ENCODE measurements at places on chromosomes 4 and X.

DNA sequence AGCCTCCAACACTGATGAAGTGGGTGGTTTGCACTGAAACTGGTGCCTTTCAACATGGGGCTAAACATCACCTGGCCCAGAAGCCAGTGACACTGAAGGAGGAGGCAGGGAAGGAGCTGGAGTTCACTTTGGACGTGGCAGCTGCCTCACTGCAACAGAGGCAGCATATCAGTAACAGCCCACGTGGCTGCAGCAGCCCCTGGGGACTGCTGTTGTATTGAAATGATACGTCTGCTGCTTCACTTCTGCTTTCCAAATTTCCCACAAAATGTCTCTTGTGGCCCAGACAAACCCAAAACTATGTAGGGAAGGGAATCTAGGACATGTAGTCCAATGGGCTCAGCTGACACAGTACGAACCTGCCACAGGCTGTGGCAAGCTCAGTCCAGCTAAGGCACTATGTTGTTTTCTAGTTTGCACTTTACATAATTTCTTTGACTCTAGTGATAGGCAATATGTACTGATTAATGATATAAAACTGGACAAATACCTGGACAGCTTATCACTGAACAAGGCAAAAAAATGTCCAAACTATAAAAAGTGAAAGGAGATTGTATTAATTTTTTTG lies 84.7 kb upstream of the RAPGEF2 start:
- no peak for DNase-seq

DNA sequence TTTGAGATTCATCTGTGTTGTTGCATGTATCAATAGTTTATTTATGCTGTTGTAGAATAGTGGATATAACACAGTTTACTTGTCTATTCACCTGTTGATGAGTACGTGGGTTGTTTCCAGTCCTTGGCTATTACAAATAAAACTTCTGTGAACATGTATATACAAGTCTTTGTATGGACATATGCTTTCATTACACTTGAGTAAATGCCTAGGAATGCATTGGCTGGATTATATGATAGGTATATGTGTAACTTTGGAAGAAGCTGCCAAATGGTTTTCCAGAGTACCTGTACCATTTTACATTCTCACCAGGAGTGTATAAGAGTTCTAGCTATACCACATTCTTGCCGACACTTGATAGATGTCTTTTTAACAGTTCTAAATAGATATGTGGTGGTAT lies 16.5 kb downstream of the ART3 start:
- no peak for DNase-seq

DNA sequence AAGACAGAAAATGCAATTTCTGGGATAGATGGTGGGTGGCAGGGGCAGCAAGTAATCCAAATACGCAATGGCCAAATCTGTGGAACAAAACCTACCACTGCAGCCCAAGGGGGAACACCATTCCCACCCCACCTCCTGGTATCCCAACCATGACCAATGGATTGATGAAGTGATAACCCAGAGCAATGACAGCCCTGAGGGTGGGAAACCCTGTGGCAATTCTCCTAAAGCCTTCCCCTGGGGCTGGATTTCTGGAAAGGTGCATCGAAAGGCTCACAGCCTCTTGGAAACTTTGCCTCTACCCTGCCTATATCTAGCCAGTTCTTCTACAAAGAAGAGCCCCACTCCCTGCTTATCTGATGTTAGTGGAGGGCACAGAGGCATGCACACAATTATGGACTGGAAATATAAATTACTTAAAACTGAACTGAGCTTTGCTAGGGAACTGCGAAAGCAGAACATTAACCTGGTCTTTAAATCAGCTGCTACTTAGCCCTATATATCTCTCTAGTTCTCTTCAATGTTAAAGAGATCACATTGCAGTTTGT lies 59.9 kb upstream of the TXK start:
- no peak for DNase-seq

DNA sequence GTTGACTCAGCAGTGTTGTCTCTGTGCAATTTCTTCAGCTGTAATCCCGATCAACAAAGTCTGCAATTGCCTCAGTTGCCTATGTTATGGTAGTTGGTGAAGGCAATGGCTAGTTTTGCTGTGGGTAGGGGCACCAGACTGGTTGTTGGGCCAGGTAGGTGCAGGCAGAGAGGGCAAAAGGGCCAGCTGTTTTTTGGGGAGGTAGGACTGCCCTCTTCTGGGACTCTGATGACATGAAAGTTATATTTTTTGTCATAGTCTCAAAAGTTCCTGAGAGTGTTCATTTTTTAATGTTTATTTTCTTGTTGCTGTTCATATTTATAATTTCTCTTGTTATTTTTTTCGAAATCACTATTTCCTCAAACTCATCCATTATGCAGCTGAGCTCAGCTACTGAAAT lies 25.1 kb downstream of the DCAF12L2 start:
- no peak for DNase-seq

GRCh38 chrX:13693341-13693961 lies 4.5 kb downstream of the RAB9A start:
- DNase-seq = no peak

- no peak for DNase-seq
Observed at GRCh38 chr4:4533461-4534169, 8.2 kb downstream of the STX18 start.

- DNase-seq = no peak
Observed at GRCh38 chrX:137915466-137915865, 349.5 kb downstream of the ZIC3 start.

- no peak for DNase-seq
Observed at GRCh38 chr4:143202824-143203223, 18.1 kb downstream of the USP38 start.

GRCh38 chr4:105293360-105293759 lies 146.7 kb downstream of the TET2 start:
- no peak for DNase-seq

DNA sequence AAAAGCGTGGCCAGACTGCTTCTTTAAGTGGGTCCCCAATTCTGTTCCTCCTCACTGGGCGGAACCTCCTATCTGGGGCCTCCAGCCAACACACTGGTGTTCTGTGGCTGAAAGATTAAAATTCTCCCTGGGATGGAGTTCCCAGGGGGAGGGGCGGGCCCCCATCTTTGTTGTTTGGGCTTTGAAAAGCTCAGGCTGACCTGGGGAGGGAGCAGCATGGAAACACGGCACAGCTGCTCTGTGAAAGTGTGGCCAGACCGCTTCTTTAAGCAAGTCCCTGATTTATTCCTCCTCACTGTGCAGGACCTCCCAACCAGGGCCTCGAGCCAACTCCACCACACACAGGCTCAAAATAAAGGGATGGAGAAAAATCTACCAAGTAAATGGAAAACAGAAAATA lies 219.5 kb downstream of the TMEM47 start:
- DNase-seq = no peak

GRCh38 chrX:121869876-121870477 lies 822.6 kb downstream of the GLUD2 start:
- no peak for DNase-seq

DNA sequence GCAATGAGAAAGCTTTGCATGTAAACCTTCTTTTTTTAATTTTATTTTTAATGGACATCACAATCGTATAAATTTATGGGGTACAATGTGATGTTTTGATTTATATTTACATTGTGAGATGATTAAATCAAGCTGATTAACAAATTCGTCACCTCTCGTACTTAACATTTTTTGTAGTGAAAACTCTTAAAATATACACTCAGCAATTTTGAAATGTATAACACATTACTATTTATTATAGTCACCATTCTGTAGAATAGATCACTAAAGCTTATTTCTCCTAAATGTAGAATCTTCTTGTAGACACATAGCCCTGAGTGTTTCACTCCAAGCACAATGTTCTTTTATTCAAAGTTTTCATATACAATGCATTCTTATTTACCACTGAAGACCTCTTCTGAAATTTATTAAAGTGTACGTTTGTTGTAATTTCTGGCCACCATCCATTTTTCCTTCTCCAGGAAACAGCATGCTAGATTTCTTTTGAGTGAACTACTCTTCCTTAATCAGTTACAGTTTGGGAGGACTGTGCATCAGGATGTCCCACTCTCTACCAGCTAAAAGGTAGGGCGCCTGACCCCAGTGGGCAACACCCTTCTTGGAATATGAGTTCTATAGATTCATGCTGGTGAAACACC lies 4.4 kb upstream of the RBBP7 start:
- no peak for DNase-seq

- no peak for DNase-seq
Observed at GRCh38 chrX:2811271-2811670, 17.5 kb upstream of the GYG2 start.

- no peak for DNase-seq
Observed at GRCh38 chr4:7894677-7895181, 44.9 kb downstream of the AFAP1 start.

- no peak for DNase-seq
Observed at GRCh38 chrX:8649969-8650368, 82.0 kb downstream of the ANOS1 start.

GRCh38 chrX:136130931-136131833 lies 16.2 kb upstream of the FHL1 start:
- DNase-seq = no peak

DNA sequence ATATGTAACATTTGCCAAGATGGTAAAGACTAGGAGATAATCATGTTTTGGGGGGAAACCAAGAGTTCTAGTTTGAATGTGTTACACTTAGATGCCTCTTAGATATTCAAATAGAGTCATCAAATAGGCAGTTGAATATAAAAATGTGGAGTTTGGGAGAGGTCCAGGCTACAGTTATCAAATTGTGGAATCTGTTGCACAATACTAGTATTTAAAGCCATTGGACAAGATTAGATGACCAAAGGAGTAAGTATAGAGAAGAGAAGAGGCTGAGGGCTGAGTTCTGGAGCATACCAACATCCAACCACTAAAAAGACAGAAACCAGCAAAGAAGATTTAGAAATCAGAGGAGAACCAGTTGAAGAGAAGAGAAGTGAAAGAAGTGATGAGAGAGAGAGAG lies 72.7 kb downstream of the NAA11 start:
- no peak for DNase-seq

GRCh38 chrX:41522671-41523070 lies 75.5 kb downstream of the NYX start:
- DNase-seq = no peak

DNA sequence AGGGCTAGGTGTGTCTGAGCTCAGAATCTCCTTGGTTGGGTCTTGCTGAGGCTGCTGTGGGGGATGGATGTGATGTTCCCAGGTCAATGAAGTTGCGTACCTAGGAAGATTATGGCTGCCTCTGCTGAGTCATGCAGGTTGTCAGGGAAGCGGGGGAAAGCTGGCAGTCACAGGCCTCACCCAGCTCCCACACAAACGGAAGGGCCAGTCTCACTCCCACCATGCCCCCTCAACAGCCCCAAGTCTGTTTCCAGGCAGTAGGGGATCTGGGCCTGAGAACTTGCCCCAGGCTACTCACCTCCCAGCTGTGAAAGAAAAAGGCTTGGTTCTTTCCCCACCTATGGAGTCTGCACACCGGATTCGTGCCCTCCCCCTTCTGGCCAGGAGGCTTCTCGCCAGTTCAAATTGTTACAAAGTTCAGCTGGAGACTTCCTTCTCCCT lies 72.9 kb downstream of the WDR44 start:
- no peak for DNase-seq

DNA sequence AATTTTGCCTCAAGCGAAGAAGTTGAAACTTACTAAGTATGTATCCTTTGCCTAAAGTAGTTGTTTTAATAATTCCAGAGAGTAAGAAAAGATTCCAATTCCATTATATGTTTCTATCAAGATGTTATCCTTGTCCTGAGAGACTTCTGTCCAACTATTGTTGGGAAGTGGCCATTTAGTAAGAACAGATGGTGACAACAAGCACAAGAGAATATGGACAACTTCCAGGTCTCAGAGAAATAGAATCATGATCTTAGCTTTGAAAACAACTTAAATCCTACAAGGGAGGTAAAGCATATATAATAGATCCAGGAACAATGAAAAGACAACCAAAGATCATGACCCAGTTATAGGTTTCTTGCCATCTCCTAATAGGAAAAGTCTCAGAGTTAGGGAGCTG lies 486.6 kb upstream of the PCDH10 start:
- DNase-seq = no peak

- no peak for DNase-seq
Observed at GRCh38 chr4:153566631-153567150, 100.5 kb downstream of the TMEM131L start.

DNA sequence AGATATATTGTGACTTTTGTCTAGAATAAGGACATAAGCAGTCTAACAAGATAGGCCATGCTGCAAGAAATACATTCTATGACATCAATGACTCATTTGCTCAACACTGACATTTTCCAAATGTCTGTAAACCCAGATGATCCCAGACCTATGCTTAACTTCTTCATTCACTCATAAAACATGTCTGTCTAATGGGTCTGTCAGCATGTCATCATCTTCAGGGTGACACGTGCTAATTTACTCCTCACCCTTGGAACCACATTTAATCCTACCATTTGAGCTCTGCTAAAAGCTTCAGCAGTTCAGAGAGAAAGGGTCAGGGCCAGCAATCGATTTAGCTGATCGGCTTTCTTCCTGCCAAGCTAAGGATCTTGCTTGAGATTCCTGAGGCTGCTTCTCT lies 109.4 kb upstream of the MAP3K15 start:
- no peak for DNase-seq

GRCh38 chr4:46016306-46016705 lies 107.5 kb downstream of the GABRG1 start:
- DNase-seq = no peak

GRCh38 chr4:56128213-56128612 lies 179.5 kb downstream of the CEP135 start:
- DNase-seq = no peak

DNA sequence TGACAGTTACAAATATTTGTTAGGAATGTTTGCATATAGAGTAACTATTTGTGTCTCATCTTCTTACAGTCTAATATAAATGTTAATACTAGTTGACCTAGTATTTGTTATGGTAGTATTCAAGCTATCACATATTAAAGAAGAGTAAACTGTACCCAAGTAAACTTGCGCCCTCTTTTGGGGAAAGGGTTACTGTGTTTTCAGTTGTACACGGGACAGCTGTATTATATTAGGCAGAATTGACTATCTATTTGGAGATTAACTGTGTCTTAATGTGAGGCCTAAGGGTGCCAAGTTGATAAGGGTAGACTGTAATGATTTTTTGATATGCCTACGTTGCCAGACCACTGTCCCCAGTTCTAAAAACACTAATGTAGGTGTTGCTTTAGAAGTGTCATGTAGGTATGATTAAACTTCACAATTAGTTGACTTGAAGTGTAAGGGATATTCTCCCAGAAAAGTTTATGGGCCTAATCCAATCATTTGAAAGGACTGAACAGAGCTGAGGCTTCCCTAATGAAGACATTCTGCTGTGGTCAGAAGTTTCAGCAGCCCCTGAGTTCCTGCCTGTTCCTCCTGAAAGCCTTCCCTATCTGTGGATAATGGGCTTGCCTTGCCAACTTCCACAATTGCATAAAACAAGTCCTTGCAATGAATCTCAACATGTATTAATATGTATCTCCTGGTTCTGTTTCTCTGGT lies 172.8 kb upstream of the CXCL13 start:
- DNase-seq = no peak

DNA sequence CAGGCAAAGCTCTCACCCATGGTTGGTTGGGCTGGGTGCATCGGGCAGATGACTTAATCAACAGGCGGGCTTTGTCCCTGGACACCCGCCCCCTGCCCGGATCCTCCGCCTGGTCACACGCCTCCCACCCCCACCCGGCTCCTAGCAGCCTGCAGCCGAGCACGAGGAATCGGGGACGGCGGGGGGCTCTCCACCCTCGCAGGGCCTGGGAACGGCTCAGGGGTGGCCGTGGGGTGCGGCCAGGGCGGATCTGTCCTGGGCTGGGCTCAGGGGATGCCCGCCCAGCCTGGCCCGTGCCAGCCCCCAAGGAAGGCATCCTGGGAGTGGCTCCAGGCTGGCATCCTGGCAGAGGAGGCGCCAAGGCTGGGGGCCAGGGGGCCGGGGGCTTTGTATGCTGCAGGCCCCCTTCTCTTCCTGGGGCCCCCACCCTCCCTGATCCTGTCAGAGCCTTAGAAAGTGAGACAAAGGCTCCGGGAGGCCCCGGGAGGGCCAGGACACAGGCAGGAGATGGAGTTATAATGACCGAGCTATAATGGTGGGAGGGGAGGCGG lies 32.5 kb upstream of the FGFR3 start:
- DNase-seq = no peak
